Cortex of kidney (tissue), 1 donor: ENCODE measurements at places on chromosomes 1 and 21.

- DNase-seq: no peak
Measured at GRCh38 chr1:47618830-47619229, 181.0 kb downstream of the FOXD2 start.

DNA sequence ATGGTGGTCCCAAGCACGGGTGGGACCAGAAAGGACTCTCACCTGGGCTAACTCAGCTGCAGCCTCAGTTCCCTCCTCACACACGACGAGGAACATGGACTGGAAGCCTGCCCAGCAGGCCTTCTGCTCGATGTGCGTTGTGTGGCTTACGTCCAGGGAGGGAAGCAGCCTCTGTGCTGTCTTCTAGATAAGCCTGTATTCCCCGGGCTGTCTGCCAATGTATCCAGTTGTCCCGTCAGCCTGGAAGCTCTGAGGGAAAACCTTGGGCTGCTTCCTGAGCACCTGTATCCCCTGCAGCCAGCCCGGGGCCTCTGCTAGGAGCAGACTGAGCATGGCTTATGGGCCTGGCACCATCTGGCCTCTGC, 10.5 kb downstream of the PCSK9 start:
- DNase-seq: no peak

DNA sequence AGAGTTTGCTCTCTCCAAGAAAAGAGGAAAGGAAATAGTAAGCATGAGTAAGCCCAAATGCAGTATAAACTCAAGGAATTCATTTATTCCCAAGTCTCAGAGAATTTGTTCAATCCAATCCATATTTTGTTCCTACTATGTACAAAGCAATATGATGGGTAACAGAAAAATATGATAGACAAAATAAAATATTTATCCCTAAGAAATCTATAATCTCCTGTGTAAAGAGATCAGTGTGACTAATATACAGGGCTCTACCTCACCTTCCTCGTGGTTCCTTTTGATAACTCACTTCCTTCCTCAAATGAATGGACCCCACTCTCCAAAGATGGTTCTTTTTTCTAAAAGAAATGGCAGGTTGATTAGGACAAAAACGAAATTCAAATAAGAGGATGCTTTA, 7.6 kb downstream of the CLSPN start:
- no peak for DNase-seq

DNA sequence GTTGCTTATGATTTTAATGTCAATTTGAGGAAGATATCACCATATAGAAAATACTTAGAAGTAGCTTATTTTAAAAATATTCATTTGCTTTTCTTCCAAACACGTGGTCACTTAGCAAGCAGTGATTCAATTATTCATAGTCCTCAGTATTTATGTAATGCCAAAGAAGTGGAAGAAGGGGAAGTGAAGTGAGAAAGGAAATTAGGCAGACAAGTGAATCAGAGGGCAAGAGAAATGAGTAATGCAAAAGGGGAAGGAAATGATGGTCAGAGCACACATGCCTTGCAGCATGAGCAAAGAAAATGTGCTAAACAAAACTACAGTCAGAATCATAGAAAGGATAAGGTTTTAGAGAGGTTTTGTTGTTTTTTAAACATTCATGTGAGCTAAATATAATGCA, 31.8 kb downstream of the SDCCAG8 start:
- no peak for DNase-seq

GRCh38 chr1:42282867-42283583, 52.0 kb downstream of the FOXJ3 start:
- DNase-seq: no peak

DNA sequence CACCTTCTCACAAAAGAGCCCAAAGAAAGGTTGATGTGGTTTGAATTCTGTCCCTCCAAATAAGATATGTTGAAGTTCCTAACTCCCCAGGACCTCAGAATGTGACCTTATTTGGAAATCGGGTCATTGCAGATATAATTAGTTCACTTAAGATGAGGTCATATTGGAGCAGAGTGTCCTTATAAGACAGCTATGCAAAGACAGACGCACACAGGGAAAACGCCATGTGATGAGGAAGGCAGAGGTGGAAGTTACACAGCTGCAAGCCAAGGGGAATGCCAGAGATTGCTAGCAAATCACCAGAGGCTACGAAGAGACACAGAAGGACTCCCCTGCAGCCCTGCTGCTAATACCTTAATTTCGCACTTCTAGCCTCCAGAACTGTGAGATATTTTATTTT, 5.2 kb upstream of the ABCB10 start:
- no peak for DNase-seq

GRCh38 chr1:172352435-172352834, 68.0 kb upstream of the C1orf105 start:
- no peak for DNase-seq

DNA sequence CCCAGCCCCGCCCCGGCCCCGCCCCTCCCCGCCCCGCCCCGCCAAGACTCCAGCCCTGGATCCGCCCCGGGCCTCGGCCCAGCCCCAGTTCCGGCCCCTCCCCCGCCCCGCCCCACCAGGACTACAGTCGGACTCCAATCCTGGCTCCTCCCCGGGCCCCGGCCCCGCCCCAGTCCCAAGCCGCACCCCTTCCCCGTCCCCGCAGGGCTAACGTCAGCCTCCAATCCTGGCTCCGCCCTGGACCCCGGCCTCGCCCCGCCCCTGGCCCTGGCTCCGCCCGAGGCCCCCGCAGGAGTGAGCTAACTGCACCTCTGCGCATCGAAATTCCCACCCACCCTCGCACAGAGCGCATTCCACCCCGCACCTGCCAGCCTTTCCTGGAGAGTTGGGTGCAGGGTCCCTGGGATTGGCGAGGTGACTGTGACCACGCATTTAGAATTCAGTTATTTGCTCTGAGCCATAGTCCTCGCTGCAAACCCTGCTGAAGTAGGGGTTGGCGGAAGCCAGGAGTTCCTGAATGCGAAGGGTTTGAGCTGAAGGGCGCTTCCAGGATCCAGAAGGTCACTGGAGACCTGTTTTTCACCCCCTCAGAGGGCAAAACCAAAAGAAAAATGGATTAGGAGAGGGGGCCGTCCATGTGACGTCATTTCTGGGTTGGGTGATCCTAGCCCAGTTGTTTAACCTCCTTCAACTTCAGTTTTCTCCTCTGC, 588 bp upstream of the IGSF8 start:
- DNase-seq: peak; percentile 44

- DNase-seq: no peak
Measured at GRCh38 chr1:55288245-55288644, 73.1 kb upstream of the USP24 start.

DNA sequence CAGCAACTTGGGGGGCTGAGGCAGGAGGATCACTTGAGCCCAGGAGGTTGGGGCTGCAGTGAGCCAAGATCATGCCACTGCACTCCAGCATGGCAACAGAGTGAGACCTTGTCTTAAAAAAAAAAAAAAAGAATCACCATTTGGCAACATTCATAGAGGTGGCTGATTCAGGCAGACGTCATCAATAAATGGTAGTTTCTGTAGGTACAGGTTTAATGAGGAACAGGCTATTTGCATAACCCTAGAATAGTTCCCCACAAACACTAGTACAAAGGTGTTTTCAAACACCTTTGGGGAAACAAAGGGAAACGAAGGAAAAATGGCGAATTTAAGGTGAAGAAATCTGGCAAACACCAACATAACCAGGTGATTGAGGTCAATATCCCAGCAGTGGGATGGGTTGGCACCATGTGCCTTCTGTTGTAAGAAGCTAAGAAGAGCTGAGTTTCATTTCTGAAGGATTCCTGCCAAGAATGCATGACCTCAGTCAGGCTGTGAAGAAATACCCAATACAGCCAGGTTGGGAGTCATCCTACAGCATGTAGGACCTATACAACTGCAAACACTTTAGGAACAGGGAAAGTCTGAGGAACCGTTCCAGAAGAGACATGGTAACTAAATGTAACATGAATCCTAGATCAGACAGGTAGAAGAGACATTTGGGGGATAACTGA, 5.6 kb downstream of the LPAR3 start:
- no peak for DNase-seq

DNA sequence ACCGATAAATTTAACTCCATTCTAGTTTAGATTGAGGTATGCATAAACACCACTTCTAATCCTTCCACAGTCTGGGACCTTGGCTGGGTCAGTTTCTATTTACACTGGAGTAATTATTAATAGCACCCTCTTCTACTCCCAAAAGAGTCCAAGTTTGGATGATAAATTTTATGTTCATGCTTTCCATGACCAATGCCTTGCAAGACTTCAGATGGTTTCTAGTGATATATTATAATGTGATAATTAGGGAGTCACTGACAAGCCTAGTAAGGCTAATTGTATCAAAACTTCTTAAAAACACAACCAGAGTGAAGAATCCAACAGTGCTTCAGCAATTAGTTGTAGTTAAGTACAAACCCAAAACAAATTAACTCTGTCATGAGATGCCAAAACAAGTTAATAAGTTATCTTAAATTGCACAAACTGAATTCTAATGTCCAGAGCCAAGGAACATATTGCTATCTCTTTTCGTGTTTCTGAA, 489.6 kb downstream of the TTLL7 start:
- DNase-seq: no peak

GRCh38 chr1:24385160-24385940, 28.2 kb downstream of the STPG1 start:
- no peak for DNase-seq
